Activated T-helper 17 cell treated with anti-CD3 and anti-CD28 coated beads, Interleukin-2, amount 50 U/mL, for 72 hours (primary cell): ENCODE measurements at places on chromosomes 12 and 14. TPM values are rescaled to one million over a fixed set of nuclear protein-coding genes. Genes with fewer than 3 reads are reported as not detected.

Gene IRAK3
- total RNA-seq = 1.4 TPM

Gene PLXNC1
- total RNA-seq = 4.9 TPM

Gene KRT79
- not detected for total RNA-seq

Gene CEBPE
- total RNA-seq = not detected

Gene STXBP6
- total RNA-seq = not detected

Gene HOTAIR
- total RNA-seq = not detected

Gene SLC22A17
- 3.0 TPM for total RNA-seq

Gene NUDT4
- total RNA-seq = 51.6 TPM

Gene CD163L1
- not detected for total RNA-seq

Gene FBLN5
- total RNA-seq = 7.6 TPM

Gene ERP27
- total RNA-seq = 9.4 TPM

Gene LMO3
- not detected for total RNA-seq

Gene CLEC2D
- 146 TPM for total RNA-seq

Gene OTOGL
- total RNA-seq = not detected

Gene MYO1A
- 5.1 TPM for total RNA-seq

Gene ZNF605
- 8.5 TPM for total RNA-seq

Gene PTPRB
- 0.24 TPM for total RNA-seq

Gene ZNF84
- total RNA-seq = 30.0 TPM

Gene RGS6
- 1.6 TPM for total RNA-seq

Gene TMPRSS12
- not detected for total RNA-seq

Gene CCDC197
- not detected for total RNA-seq

DNA sequence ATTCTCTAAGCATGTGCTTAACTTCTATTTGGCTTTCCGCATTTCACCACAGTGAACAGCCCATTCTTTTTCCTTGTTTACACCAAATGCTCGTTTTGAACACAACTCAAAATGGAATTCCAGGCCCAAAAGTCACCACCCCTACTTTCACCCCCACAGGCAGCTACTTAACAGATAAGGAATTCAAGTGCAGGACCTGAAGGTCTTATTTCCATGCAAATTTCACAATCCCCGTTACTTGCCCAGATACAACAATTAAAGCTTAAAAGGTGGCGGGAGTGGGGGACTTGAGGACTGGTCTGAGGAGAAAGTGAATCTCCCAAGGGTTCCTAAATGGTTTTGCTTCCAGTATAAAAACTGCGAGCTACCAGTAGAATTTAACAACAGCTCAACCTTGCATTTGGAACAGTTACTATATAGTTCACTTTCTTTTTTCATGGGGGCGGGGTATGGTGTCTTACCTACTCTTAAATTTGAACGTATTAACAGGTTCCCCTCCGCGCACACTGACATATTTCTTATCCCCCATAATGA, 3.7 kb downstream of the USP44 start:
- ATAC-seq = peak; percentile 14

- ATAC-seq = no peak
Measured at GRCh38 chr14:71429902-71430301, 502.3 kb upstream of the RGS6 start.

DNA sequence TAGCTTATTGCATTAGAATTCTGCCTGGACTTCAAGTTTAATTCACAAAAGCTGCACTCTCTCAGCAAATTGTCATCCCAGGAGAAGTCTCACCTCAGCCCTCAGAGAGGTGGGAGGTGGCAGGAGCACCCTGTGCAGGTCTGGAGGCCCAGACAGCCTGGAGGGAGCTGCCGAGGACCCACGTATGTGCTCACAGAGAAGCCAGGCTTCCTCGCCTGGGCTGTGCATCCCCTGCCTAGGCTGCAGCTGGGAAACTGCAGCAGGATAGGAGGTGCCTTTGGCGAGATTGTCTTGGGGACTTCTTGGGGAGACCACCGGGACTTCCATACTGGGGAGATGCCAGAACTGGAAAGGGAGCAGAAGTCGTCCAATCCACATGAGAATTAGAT, 8.8 kb downstream of the CPNE6 start:
- ATAC-seq = no peak

DNA sequence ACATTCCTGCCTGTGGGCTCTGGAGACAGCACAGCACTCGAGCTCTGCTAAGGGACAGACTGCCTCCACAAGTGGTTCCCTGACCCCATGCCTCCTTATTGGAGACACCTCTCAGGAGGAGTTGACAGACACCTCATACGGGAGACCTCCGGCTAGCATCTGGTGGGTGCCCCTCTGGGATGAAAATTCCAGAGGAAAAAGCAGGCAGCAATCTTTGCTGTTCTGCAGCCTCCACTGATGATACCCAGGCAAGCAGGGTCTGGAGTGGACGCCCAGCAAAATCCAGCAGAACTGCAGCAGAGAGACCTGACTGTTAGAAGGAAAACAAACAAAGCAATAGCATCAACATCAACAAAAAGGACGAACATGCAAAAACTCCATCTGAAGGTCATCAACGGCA, 639.4 kb downstream of the SLC16A7 start:
- ATAC-seq = no peak

- ATAC-seq = no peak
Measured at GRCh38 chr12:90129366-90130030, 420.9 kb upstream of the ATP2B1 start.

GRCh38 chr14:91228112-91229004, 16.1 kb downstream of the GPR68 start:
- ATAC-seq = peak; percentile 81

DNA sequence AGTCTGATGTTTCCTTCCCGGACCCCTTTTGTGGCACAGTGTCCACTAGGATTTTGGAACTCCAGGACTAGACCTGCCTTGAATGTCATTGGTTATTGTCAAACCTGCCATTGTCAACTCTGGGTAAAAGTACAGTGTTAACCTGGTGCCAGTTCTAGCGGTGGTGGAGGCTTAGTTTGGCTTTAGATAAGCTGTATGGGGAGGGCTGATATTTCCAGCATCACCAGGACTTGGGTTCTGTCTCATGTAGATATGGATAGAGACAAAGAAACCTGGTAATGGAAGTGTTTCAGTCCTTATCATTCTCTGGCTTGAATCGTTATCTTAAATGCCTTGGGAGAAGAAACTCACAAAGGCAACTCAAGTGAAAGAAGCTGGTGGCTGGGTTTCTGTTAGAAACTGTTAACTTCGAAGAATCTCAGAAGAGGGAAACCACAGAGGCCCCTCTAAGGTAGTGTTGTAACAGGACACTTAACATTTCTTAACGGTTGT, 10.6 kb downstream of the CHST11 start:
- ATAC-seq = no peak

GRCh38 chr12:119695034-119695433, 27.1 kb downstream of the PRKAB1 start:
- no peak for ATAC-seq

DNA sequence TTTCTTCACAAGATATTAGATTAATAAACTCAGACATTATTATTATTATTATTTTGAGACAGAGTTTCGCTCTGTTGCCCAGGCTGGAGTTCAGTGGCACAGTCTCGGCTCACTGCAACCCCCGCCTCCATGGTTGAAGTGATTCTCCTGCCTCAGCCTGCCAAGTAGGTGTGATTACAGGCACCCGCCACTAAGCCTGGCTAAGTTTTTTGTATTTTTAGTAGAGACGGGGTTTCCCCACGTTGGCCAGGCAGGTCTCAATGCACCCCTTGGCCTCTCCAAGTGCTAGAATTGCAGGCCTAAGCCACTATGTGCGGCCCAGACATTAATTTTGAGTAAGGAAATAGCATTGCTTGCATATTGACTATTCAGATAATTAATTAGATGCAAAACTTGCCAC, 554.9 kb upstream of the LRFN5 start:
- ATAC-seq = no peak

- no peak for ATAC-seq
Measured at GRCh38 chr12:10235761-10236631, 23.3 kb downstream of the GABARAPL1 start.

DNA sequence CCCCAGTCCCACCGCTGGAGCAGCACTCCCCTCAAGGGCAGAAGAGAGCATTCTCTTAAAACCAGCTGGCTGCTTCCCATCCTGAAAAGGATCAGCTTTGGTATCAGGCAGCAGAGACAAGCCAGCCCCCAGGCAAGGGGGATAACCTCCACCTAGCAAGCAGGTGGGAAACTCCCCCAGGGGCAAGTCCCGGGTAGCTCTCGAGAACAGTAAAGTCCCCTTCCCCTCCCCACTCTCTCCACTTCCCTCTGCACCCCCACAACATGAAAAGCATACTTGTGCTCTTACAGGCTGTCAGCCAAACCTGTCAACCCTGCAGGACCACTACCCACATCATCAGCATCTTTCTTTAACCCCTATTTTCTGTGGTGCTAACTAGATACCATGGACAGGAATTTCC, 254.0 kb downstream of the NTF3 start:
- no peak for ATAC-seq

DNA sequence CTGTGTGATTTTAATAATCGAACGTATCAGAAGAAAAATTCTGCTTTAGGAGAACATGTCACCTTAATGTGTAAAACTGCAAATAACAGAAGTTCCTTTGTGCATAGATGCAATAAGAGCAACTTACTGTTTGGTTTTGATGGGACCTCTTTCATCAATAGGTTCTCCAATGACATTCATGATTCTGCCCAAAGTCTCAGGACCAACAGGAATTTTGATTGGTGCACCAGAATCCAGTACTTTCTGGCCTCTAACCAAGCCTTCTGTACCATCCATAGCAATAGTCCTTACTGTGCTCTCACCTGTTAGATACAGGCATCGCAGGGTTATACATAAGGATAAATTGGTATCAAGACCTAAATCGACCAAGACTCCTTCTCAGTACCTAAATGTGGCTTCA, 1.1 kb downstream of the ATP5F1B start:
- no peak for ATAC-seq

DNA sequence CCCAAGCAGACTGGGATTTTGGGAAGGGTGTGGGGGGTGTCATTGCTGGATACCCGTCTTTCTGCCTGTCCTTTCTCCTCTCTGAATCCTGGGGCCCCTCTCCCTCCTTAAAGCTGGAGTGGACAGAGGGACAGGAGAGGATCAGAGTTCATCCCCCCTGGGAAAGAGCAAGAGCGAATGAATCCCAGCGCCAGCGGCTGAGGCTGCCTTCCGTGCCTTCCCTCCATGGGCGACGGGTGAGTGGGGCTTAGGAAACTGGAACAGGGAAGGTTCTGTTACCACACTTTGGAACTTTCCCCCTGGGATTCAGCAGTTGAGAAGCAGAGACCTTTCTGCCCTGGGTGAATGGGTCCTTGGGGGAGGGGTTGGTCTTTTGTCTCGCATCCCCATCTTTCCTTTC, 16.2 kb upstream of the RIN3 start:
- ATAC-seq = no peak

- peak; percentile 86 for ATAC-seq
Measured at GRCh38 chr12:7970475-7971252, 34.7 kb upstream of the SLC2A3 start.

DNA sequence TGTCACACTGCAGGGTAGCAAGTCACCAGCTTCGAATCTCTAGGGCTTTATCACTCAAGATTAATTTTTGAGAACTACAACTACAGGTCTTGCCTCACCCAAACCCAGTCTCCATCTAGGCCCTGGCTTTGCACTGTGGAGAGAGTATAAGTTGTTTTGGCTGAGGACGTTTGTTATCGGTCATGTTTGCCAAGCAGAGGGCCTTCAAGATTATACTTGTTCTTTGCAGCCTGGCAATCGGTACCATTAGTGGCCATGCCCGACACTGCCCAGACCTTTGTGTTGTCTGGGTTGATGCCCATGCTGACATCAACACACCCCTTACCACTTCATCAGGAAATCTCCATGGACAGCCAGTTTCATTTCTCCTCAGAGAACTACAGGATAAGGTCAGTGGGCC, 25.7 kb downstream of the ARG2 start:
- ATAC-seq = no peak

GRCh38 chr14:68506021-68506644, 286.7 kb downstream of the ZFP36L1 start:
- ATAC-seq = peak; percentile 38

DNA sequence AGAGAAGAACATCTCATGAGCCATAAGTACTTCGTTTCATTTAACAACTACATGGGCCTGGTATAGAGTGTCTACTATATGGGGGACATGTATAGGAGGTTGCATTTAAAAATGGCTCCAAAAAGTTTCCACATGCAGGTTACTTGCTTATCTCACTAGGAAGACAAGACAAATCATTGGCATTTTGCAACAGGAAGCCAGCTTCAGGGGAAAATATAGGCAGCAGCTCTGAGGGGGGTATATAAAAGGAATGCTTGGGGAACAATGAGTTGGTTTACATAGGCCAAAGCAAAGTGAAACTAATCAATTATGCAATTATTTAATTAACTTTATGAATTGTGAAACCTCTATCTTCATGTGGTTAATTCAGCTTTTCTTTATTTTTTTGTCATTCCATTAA, 225.3 kb downstream of the KCNH5 start:
- no peak for ATAC-seq

- no peak for ATAC-seq
Measured at GRCh38 chr14:63867933-63868921, 15.4 kb downstream of the SYNE2 start.

- no peak for ATAC-seq
Measured at GRCh38 chr14:56807386-56808109, 2.7 kb downstream of the OTX2 start.

DNA sequence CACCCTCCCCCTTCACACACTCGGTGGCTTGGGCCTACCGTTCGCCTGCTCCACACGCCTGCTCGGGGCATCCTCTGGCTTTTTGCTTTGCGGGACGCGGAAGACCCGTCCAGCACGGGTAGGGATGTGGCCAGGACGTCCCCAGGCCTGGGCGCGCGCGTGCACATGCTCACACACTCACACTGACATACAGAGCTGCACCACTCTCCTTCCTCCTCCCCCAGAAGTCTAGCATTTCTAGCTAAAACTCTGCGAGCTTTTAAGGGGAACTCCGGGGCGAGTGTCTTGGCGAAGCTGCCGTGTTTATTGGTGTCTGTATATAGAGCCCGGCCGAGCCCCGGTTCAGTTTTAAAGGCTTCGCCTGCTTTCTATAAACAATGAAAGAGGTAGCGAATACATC, 5.0 kb downstream of the TBX5 start:
- ATAC-seq = no peak

DNA sequence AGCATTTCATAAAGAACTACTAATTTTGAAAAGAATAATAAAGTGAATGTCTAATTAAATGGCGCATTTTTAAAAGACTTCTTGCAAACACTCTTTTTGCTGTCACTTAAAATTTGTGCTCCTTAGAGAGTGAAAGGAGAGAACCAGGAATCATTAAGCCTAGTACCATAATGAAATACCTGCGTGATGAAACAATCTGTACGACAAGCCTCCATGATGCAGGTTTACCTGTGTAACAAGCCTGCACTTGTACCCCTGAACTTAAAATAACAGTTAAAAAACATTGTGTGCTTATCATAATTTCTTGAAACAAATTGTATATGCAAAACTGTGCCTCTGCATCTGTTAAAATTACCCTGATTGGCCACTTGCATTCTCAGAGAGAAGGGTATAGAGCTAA, 108.1 kb downstream of the MGAT4C start:
- ATAC-seq = no peak

GRCh38 chr12:128318341-128318740, 51.4 kb downstream of the TMEM132C start:
- no peak for ATAC-seq

DNA sequence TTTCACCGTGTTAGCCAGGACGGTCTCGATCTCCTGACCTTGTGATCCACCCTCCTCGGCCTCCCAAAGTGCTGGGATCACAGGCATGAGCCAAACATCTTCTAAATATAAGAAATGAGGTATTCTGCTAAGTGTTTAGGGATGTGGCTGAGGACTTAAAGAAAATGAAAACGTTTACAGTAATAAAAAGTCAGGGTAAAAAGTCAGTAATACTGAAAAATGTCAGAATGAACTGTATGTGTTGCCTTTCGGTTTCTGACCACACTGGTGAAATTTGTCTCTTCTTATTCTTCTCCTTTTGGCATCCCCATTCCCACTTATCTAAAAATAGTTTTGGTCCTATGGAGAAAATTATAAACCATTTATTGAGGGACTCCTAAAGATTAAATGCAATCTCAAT, 20.5 kb downstream of the TMEM116 start:
- peak; percentile 60 for ATAC-seq
